ENCODE measurements at places on chromosomes 12 and 14. TPM values are rescaled to one million over a fixed set of nuclear protein-coding genes. Genes with fewer than 3 reads are reported as not detected.
A peak's percentile ranks its signal among the peaks of the same experiment; 100 is the strongest.

Gene SERPINA3
- total RNA-seq: 36.4 TPM

- DNase-seq: no peak
Measured at GRCh38 chr12:105167346-105167745, 59.8 kb downstream of the WASHC4 start.

Gene NRL
- total RNA-seq: 2.8 TPM

- no peak for DNase-seq
Measured at GRCh38 chr12:121455766-121456420, 56.0 kb downstream of the RNF34 start.

Gene TAS2R19
- total RNA-seq: 3.2 TPM

GRCh38 chr12:118874698-118875548 lies 106.4 kb upstream of the SRRM4 start:
- no peak for DNase-seq

- DNase-seq: no peak
Measured at GRCh38 chr12:93825501-93825888, 148.3 kb downstream of the CRADD start.

DNA sequence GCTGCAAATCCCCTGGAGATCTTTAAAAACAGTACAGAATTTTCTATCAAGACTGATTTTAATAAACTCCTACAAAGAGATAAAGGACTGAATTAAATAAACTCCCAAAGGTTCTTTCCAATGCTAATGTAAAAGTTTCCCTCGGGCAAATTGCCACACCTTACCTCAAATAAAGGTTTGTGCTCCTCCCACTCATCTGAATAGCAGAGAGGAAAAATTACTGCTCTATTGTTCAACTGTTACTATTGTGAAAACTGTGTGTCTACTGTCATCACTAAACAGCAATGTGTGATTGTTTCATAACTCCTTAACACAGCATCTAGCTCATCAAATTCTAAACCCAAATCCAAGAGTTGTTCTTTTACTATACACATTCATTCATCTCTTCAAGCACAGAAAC lies 3.2 kb downstream of the SPTLC2 start:
- no peak for DNase-seq

Gene PRPH
- total RNA-seq: not detected

DNA sequence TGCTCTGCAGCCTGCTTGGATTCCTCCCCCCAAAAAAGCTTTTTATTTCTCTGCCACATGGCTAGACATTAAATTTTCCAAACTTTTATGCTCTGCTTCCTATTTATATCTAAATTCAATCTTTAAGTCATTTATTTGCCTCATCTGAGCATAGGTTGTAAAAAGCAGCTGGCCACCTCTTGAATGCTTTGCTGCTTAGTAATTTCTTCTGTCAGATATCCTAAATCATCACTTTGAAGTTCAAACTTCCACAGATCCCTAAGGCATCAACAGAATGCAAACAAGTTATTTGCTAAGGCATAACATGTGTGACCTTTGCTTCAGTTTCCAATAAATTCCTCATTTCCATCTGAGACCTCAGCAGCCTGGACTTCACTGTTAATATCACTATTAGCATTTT lies 209.6 kb downstream of the FSCB start:
- DNase-seq: no peak

- DNase-seq: no peak
Measured at GRCh38 chr14:76904100-76904739, 78.0 kb downstream of the LRRC74A start.

Gene FGD6
- total RNA-seq: 28.8 TPM

- peak; percentile 76 for DNase-seq
Measured at GRCh38 chr12:47900131-47901062, 4.4 kb downstream of the VDR start.

Gene RTL1
- not detected for total RNA-seq

DNA sequence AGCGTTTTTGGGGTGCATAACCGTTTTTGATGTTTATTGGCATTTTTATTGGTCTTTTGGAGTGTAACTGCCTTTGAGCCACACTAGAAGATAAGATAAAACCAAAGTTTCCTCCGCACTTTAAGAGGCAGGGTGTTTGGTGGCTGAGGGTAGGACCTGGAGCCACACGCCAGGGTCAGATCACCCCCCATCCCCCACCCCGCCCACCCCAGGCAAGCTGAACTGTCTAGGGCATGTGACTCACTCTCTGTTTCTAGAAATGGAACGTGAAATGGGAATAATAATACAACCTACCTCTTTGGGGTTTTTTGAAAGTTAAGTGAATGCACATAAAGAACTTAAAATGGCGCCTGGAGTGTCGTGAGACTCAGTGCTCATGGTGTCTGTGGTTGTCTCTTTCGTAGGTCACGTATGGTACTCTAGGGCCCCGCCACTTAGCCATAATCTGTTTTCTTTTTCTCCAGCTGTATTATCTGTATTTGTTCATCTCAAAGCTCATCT lies 56.0 kb downstream of the PPP2R5C start:
- no peak for DNase-seq

- no peak for DNase-seq
Measured at GRCh38 chr12:47884501-47884900, 20.3 kb downstream of the VDR start.

GRCh38 chr14:25118671-25119070 lies 68.7 kb upstream of the STXBP6 start:
- no peak for DNase-seq
